ENCODE measurements at places on chromosomes 3 and 15.

- no peak for DNase-seq
These were observed 46.6 kb downstream of the XXYLT1 start for GRCh38 chr3:195224156-195224979.

GRCh38 chr3:130609166-130609979 is 92.4 kb downstream of the COL6A6 start:
- no peak for DNase-seq

DNA sequence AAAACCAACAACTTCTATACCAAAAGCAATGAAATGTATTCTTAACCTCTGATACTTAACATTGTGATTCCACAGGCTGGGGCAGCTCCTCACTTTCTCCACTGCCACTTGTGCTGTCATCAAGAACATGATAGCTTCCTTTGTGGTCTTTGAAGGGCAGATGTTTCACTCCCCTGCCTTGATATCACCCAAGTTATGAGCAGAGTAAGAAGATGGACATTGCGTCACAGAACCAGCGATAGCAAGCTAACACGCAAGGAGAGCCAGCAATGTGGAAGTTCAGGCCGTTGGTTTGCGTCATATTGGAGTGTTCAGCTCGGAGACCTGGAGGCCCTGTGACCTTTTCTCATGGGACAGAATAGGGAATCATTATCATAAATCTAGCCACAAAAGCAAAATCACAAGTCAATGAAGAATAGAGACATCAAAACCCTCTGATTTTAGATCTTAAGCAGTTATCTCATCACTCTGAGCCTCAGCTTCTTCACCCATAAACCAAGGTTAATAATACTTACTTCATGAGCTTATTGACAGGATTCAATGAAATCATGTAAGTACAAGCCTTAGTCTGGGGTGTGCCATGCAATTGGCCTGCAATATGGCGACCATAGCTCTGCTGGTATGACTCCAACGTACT is 183.8 kb upstream of the THBS1 start:
- DNase-seq, result no peak

DNA sequence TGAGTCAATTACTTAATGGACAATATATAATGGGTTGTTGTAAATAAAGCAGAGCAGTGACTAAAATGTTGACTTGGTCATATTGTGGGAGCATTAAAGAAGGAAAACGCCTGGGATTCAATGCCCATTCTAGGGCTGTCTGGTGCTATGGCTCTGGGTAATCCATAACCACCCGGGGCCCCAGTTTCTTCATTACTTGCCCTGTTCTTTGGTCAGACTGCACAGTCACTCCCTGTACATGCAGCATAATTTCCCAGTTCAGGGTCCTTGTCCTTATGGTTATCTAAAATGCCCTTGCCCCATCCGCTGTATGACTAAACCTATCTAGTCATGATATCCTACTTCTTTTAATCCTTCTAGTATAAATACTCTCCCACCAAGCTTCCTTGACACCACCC is 27.5 kb upstream of the DENND4A start:
- DNase-seq, result no peak

GRCh38 chr15:59013246-59013873 is 25.9 kb downstream of the RNF111 start:
- peak; percentile 24 for DNase-seq

- DNase-seq, result peak; percentile 22
These were observed 45.3 kb downstream of the OSTN start for GRCh38 chr3:191244242-191244867.

- peak; percentile 88 for DNase-seq
These were observed 127.0 kb upstream of the ICE2 start for GRCh38 chr15:60605879-60606307.

DNA sequence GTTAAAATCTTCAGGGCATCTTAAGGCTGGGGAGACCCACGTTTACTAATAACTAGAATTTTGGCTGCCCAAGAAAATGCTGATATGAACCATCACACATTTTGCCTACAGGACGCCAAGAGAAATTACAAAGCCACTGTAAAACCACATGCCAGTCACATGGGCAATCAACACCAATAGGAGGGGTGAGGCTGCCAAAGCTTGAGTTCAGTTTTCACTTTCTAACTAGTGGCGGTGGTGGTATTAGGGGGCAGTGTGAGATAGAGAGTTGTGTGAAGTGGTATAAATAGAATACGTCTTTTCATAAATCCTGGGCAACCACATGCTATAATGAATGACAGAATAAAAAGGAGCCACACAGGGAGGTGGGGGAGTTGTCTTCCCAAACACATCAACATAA is 147.3 kb downstream of the WNT5A start:
- DNase-seq, result no peak

DNA sequence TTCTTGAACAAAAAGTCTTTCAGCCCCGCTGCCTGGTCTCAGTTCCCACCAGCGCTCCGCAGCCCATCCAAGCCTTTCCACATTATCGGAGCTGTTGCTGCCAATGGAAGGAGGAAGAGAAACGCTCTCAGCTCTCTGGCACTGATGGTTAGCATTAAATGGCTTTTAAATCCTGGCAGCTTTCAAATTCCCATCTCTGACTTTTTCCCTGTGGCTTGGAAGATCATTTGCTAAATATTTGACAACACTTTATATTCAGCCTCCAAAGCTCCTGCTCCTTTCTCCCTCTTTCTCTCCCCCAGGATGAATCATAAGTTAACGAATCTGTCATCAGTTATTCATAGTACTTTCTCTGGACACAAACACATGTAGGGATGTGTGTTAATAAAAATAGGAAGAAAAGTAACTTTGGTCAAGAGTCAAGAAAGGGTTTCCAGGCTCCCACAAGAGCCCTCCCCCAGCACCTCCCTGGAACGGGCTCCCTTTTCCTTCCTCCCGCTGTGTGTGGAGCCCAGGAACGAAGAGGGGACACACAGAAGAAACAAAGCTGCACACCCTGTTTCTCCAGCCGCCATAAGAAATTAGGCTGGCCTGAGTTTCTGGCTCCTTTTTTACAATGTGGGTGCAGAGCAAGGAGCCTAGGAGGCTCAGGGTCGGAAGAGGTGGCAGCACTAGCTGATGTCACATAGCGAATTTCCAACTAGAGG is 47.6 kb upstream of the TSEN2 start:
- DNase-seq, result peak; percentile 60

GRCh38 chr3:100269001-100269400 is 8.2 kb downstream of the TBC1D23 start:
- peak; percentile 56 for DNase-seq

DNA sequence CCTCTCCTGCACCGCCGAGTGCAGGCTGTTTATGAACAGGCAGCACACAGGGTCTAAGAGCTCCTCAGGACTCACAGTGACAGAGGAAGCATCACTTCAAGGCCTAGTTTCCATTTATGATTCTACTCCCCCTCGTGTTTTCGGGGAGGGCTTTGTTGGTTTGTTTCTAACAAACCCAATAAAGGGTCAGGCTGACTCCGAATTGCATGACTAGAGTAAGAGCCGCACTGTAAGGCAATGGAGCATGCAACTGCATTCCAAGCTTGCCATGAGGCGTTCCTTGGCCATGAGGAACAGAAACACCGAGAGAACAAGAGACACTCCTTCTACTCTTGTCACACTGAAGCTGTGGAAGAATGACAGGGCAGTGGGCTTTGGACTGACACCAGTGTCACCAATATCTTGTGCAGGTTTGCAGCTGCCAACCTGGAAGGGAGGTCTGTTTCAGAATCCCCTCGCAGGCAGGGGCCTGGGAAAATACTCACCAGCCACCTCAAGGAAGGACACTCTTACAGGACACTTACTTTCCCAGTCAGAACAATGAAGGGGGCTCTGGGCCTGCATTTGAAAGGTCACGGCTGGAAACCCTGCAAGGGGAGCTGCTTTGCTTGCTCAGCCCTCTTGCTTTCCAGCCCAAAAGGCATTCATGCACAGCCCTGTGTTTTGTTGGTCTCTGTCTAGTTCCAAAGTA is 96.8 kb downstream of the ADAMTS17 start:
- no peak for DNase-seq

- no peak for DNase-seq
These were observed 30.8 kb downstream of the HLTF start for GRCh38 chr3:149055575-149055974.

DNA sequence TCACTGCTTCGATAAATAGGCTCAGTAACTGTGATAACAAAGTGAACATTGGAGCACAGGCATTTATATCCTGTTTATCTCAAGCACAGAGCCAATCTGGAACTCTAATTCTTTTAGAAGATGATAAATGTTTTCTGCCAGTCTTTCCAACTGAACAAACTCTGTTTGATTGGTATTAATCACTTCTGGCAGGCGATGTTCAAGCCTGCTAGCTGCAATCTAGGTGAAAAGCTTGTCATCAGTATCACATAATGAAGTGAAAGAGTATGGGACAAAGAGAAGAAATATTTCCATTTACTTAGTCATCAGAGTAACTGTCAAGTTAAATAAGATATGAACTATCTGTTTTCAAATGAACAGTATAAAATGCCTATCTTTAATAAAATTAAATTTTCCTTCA is 577.3 kb downstream of the VGLL3 start:
- no peak for DNase-seq

DNA sequence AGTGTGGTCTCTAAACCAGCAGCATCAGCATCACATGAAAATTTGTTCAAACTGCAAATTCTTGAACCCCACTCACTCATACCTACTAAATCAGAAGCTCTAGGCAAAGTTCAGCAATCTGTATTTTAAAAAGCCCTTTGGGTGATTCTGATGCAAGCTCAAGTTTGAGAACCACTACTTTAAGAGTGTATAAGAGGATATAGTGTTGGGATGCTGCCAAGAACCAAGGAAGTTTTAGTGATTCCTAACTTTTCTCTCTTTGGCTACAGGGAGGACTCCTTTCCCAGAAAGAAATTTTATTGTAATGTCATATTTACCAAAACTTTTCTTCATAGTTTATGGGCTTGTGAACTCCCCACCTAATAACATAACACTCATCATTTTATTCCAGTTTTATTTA is 422.2 kb downstream of the TBC1D5 start:
- DNase-seq, result peak; percentile 16

DNA sequence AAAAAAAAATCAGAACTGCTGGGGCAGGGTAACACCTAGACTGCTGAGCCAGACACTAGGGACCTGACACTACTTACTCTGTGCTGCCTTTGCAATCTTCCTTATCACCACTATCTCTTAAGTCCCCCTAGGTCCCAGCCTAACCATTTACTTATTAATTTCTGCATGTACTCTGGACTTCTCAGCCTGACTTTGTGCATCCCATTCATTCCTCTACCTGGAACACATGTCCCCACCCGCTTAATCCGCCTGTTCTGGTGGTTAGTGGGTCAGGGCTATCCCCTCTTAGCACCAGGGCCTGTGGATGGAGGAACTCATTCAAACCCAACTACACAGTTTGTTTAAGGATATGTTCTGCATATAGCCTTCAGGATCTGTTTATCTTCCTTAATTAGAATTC is 5.0 kb upstream of the CACNA1D start:
- no peak for DNase-seq

- DNase-seq, result no peak
These were observed 63.3 kb upstream of the MITF start for GRCh38 chr3:69675786-69676530.

GRCh38 chr3:60250810-60251209 is 1000.4 kb downstream of the FHIT start:
- no peak for DNase-seq

GRCh38 chr3:33749546-33750210 is 31.6 kb upstream of the CLASP2 start:
- DNase-seq, result peak; percentile 29

DNA sequence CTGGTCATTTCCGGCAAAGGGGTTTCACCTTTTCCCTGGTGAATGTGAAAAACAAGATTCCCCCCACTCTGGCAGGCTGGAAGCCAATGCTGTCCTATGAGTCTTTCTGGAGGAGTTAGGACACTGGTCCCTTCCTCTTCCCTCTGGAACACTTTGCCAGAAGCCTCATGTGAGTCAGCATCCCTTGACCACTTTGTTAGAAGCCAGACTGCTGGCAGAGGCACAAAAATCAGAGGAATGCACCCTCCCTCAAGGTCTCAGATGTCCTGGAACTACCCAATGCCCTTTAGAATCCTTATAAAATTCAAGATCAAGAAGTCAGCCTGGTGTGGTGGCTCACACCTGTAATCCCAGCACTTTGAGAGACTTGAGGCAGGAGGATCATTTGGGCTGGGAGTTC is 26.6 kb downstream of the ITGB5 start:
- peak; percentile 99 for DNase-seq

GRCh38 chr3:123414973-123415775 is 33.7 kb downstream of the ADCY5 start:
- DNase-seq, result no peak

DNA sequence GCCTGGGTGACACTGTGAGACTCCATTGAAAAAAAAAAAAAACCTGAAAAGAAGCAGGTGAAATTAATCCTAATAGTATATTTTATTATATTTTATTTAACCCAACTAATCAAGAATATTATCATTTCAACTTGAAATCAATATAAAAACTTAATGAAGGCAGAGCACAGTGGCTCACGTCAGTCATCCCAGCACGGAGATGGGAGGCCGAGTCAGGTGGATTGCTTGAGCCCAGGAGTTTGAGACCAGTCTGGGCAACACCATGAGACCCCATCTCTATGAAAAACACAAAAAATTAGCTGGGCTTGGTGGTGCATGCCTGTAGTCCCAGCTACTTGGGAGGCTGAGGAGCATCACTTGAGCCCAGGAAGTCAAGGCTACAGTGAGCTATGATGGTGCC is 33.3 kb upstream of the SLC41A3 start:
- no peak for DNase-seq

DNA sequence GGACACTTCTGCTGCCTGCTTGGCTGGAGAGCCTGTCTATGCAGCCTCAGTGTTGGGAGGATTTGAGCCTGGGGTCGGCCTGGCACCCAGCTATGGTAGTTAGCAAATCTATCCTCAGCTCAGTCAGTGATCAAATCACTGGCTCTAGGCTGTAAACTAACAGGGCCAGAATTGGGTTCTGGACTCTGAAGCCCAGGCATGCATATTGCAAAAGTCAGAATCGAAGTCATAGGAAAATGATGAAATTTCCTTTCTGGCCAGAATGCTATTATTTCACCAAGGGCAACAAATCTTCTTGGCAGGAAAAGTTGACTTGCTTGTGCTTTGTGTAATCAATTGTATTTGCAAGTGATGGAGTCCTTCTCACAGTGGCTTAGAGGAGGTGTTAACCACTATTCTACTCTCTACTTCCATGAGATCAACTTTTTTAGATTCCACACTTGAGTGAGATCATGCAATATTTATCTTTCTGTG is 482.6 kb upstream of the TPRG1 start:
- DNase-seq, result peak; percentile 95

GRCh38 chr15:88890495-88890894 is 4.8 kb downstream of the HAPLN3 start:
- peak; percentile 69 for DNase-seq

GRCh38 chr3:14874784-14875183 is 56.0 kb downstream of the FGD5 start:
- no peak for DNase-seq

GRCh38 chr15:92941668-92942067 is 41.5 kb downstream of the CHD2 start:
- no peak for DNase-seq

Measured in AG10803 (cell line).